ENCODE measurements at places on chromosomes 1 and 21.

GRCh38 chr1:53401813-53402745 is 57.1 kb upstream of the DMRTB1 start:
- DNase-seq = no peak

GRCh38 chr1:74780594-74780993 is 47.6 kb downstream of the TYW3 start:
- DNase-seq = no peak

DNA sequence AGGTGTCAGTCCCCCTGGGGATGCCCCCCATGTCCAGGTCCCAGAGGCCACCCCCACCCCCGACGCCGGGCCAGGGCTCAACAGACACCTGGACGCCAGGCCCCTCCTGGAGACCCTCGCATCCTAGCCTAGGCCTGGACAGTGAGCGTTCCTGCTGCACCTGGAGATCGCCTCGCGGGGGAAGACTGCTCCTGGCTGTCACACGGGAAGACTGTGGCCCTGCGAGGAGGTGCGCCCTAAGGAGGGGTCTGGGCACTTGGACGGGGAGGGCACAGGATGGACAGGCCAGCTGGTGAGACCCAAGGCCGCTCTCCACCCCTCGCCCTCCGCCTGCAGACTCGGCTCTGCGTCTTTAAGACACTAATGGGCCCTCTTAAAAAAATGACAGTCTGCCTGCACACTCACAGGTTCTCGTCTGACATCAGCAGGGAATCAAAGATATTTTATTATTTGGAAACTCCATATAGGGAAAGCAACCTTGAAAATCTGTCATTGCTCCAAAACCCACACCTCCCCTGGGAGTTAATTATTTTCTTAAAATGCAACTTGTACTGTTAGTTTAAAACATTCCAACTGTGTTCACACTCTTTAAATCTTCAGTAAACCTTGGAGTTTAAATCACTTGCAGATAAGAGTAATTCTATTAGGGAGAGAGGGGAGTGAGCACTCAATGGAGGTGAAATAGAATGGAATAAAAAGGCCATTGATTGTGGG is 45.6 kb upstream of the ACTRT2 start:
- DNase-seq = no peak

DNA sequence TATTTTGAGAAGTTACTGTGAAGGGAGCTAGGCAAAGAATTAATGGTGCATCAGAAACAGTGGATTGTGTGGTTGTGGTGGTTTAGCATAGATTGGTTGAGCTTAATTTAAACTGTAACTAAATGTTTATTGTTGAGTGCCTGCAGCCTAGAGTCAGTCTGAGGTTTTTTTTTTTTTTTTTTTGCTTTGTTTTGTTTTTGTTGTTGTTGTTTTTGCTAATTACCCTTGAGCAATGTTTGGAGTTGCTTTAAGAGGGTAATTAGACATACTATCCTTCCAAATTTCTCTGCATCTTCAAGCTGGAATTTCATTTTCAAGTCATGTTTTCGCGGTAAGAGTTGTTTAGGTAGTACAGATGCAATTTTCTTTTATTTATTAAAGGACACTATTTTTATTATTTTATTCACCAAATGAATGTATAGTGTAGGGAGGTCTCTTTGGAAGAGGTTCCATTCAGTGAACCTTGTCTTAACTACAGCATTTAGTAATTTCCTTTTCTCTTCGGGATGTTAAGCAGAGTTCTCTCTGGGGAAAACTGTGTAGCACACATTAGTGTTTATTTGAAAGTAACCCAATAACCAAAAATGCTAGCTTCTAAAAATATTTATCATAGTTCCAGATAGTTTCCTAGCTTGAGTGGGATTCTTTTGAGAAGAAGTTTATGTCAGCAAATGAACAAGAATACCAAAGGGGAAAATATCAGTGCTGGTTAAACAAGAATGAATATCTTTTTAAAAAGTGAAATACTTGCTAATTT is 82.3 kb downstream of the CLIC4 start:
- DNase-seq = no peak

- DNase-seq = no peak
These were observed 32.1 kb downstream of the ZMYND12 start for GRCh38 chr1:42423681-42424080.

DNA sequence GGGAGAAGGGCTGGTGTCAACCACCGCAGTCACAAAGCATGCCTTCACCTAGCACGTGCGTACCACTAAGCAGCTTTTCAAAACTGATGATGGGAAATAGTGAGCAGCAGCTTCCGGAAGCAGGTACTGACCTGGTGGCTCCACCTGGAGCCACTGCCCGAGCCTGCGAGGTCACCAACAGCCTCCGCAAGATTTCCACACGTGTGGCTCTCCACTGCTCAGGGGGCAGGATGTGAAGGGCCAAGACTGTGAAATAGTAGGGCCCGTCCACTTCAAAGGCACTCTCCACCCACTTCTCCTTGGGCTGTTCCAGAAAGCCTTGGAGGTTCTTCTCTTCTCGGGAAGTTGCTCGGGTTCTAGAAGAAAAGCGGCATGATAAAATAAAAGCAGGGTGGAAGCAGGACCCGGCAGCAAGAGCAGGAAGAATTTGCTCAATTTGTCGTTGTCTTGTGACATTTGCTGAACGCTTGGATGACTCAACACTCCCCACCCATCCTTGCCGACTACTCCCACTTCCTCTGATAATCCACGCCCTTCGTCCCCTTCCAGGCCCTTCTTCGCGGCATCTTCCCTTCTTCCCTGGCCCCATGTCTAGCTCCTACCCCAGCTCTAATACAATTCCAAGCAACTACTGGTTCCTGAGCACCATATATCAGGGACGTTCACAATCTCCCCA is 124.9 kb upstream of the IFFO2 start:
- DNase-seq = no peak

DNA sequence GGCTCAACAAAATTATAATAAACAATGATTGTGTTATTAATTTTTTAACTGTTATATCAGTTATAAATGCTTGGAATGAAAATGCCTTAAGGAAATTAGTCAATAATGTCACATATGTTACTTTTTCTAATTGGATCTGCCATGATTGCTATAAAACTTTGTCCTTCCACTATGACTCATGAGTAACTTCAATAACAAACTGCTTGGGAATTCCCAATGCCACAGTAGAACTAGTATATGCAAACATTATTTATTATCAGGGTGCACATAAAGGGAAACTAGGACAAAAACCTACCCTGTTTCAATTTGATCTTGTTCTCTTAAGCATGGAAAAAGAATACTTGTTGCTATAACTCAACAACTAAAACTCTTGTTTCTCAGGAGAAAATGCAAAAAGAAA is 59.1 kb upstream of the PDC start:
- no peak for DNase-seq

DNA sequence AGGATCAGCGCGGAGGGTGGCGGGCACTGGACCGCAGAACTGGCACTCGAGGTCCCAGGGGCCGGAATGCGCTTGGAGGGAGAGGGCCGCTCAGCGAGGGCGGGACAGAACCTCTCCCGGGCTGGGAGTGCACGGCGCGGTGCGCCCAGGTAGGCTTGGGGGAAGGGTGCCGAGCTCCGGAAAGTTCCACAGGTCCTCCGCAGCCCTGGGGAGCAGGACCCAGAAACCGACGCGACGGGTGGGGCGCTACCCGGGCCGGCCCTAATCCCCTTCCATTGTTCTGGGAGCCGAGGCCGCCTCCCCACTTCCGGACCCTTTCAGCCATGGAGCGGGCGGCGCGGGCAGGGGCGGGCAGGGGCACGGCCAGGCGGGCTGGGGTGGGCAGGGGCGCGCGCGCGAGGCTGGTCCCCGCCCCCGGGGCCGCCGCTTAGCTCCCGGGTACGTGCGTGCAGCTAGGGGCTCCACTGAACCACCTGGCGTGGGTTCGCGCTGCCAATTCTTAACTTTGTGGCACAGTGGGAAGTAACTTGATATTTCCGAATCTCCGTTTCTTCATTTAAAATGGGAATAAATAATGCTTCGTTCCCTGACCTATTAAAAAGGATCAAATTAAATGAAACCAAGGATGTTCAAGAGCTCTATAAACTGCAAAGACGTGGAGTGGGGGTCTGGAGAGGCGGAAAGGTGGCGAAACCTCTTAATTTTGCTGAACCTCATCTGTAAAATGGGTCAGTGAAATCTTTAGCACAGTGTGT is 20.7 kb downstream of the LGR6 start:
- DNase-seq = no peak

- no peak for DNase-seq
These were observed 2.1 kb downstream of the SLC22A15 start for GRCh38 chr1:115978292-115978941.

- DNase-seq = no peak
These were observed 5.1 kb downstream of the FHAD1 start for GRCh38 chr1:15251857-15252835.

- DNase-seq = no peak
These were observed 45.6 kb downstream of the DDX20 start for GRCh38 chr1:111801071-111801850.
